Lower leg skin (tissue), 4 donors: ENCODE measurements at places on chromosomes 4 and X. TPM values are rescaled to one million over a fixed set of nuclear protein-coding genes. Genes with fewer than 3 reads are reported as not detected.

GRCh38 chrX:30301208-30301607 lies 8.0 kb downstream of the NR0B1 start:
- DNase-seq: no peak

- DNase-seq: no peak
Measured at GRCh38 chr4:33057736-33058135, 2337.6 kb downstream of the PCDH7 start.

DNA sequence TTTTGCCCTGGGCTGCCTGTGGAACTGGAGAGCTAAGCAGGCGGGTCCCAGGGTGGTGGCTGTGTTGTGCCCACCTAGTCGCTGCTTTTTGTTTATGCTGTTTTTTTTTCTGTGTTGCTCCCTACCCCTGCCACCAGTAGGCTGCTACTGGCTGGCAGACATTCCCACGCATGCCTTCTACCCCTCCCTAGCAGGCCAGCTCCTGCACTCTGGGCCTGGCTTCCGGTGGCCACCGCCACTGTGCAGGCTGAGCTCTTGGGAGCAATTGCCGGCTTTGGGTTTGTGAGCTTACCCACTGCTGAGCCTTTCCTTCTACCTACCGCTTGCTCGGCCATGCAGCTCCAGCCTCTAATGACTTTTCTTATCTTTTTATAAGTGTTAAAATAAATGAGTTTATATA lies 57.6 kb downstream of the RBM46 start:
- DNase-seq: no peak

DNA sequence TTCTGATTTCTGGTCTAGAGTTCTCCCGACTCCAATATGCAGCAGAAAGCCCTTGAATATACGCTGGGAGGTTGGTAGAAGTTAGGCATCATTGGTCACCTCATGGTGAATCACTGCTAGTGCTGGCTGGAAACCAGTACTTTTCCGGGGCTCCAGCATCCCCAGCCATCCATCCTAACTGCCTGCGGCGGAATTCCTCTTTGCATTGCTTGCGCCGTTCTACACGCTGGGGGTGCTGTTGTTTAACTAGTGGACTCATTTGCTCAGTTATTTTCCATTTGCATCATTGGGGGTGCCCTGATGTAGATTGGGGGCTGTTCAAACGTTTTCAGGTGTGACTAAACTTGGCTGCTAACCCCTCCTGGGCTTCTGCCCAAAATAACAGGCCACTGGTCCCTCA lies 23.3 kb upstream of the GPR50 start:
- no peak for DNase-seq

DNA sequence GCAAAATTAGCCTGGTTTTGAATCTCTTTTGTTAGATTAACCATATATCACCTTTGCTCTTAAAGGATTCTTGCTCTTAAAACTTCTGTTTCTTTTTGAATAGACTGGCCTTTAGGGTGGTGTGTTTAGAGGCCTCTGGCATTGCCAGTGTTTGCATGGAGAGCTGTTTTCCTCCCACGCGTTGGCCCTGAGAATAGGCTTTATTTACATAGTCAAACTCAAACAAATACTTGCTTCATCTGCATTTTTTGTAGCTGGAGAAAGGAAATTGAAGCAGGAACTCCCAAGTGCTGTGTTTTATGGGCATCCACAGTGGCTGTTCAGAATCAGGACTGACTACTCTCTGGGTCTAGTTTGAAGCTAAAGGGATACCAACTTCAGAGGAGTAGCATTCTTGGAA lies 2.7 kb downstream of the SHROOM2 start:
- no peak for DNase-seq

DNA sequence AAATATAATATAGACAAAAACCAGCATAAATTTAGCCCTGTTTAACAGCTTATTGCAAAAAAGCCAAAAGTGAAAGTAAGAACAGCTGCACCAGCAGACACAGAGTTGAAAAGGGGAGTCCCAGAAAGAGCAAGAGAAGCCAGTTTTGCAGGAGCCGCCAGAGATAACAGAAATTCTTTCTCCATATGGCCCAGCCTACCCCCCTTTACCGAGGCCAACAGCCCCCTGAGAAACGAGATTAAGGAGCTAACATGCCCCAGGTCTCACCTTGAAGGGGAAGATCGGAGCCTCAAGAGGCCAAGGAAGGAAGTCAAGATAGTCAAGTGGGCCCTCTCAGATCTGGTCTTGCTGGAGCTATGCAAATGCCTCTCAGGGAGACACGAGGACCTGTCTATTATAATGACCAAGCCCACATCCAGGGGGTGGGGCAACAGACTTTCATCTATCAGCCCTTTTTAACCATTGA lies 4.8 kb downstream of the ACOX3 start:
- no peak for DNase-seq

- no peak for DNase-seq
Measured at GRCh38 chrX:72312311-72312940, 6.7 kb upstream of the CITED1 start.

DNA sequence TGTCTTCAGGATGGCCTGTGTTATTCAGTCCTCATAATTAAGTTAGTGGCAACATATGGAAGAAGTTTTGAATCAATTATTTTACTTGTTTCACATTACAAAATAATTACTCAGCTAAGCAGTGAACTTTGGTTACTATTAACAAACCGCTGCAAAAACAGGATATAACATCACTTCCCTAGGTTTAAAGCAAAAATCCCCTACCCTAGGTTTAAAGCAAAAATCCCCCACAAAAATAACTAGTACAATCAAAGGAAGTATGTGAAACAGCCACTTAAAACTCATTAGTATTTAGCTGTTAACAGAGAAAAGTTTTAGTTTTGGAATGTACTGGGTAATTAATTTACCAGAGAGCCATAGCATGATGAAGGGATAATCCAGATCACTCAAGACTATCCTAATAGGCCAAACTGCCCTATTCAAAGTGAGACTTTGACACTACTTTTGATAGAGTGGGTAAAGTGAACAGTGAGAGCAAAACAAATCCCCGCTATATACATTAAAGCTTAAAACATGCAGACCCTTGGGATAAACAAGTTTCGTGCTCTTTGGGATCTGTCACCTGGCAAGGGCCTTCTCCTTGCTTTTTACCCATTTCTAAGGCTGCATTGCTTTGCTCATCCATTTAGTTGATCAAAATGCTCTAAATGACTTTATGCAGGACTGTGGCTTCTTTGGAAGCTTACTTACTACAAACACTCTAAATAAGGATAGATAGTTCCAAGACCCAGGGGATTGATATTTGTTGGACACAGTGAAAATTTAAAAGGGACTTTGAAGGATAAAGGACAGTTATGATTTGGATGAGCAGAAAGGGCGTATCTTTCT lies 36.4 kb upstream of the GPR174 start:
- no peak for DNase-seq

DNA sequence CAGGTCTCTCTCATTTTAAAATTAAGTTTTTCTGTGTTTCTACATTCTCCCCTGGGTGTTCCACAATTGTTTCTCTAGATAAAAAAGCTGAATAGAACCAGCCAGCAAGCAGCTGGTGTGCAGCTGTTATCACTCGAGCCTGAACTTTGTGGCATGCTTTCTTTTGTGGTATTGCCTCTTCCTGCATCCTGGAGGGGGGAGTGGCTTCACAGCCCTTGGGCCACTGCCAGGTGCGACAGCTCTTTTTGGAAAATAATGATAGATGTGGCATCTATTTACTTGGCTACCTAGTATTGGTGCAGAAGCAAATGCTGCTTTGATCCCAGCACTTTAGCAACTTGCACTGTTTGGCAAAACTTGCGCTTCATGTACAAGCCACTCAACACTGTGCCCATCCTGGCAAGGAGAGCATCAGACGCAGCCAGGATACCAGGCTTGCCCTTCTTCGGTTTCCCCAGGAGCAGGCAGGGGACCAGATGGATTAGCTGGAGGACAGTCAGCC lies 69.4 kb downstream of the HMGB2 start:
- no peak for DNase-seq

DNA sequence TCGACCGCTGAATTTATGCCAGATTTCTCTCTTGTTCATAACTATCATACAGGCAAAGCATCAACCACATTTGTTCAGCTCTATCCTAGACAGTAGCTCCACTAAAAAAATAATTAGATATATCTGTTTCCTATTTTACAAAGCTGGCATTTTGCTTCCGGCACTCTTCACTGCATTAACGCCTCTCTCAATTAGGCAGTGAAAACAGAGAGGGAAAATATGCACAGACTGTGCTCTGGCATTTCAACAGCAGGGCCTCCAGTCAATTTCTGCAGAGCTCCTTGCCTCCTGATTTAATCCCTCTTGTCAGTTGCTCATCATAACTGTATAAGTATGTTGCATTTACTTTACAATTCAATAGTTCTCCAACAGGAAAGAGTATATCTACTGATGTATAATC lies 666.9 kb upstream of the INTU start:
- no peak for DNase-seq

- DNase-seq: peak; percentile 41
Measured at GRCh38 chr4:152243896-152244595, 291.8 kb downstream of the FBXW7 start.

- no peak for DNase-seq
Measured at GRCh38 chrX:129782706-129783105, 3.0 kb downstream of the SASH3 start.

GRCh38 chr4:7820031-7820818 lies 119.4 kb downstream of the AFAP1 start:
- DNase-seq: no peak

DNA sequence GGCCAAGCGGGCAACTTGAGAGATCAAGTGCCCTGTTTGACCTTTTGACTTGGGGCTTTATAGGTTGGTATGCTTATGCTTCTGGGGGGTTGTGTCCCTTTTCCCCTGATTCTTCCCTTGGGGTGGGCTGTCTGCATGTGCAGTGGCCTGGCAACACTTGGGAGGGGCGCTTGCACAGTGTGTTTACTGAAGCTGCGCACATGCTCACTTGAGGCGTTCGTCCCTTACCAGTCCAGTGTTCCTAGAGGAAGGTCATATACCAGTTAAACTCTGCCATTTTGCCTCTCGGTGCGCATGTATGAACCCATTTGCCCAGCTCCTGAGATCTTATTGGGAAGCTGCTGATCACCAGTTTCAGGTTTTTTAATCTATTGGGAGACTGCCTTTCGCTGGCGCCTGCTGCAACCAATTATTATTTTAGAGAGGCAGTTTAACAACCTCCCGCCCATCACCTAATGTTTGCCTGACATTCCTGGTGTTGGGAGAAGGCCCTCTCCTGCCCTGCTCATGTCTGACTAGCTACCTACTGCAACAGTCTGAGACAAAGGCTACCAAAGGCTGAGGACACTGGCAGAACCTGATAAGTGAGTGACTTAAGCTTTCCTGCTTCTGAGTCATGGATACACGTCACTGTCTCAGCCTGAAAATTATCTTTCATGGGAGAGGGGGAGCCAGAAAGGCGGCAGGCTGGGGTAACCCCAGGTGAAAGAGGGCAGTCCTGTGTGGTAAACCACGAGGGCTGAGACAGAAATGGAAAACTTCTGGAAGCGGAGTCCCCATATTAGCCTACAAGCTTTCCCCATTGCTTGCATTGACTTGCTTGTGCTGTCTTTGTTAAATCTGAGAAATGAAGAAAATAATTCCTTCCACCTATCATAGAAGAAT lies 97.6 kb downstream of the CPE start:
- no peak for DNase-seq

GRCh38 chrX:94830717-94831116 lies 1156.7 kb downstream of the FAM133A start:
- DNase-seq: no peak

- no peak for DNase-seq
Measured at GRCh38 chrX:11629593-11630211, 36.0 kb downstream of the ARHGAP6 start.

- no peak for DNase-seq
Measured at GRCh38 chrX:14291666-14292500, 237.5 kb upstream of the GLRA2 start.

GRCh38 chrX:17072721-17073230 lies 126.3 kb downstream of the REPS2 start:
- no peak for DNase-seq

- DNase-seq: no peak
Measured at GRCh38 chr4:109755656-109756055, 25.8 kb upstream of the PLA2G12A start.

- no peak for DNase-seq
Measured at GRCh38 chr4:188779581-188779980, 640.3 kb downstream of the TRIML1 start.

- DNase-seq: no peak
Measured at GRCh38 chr4:120443116-120443515, 376.5 kb upstream of the MAD2L1 start.

DNA sequence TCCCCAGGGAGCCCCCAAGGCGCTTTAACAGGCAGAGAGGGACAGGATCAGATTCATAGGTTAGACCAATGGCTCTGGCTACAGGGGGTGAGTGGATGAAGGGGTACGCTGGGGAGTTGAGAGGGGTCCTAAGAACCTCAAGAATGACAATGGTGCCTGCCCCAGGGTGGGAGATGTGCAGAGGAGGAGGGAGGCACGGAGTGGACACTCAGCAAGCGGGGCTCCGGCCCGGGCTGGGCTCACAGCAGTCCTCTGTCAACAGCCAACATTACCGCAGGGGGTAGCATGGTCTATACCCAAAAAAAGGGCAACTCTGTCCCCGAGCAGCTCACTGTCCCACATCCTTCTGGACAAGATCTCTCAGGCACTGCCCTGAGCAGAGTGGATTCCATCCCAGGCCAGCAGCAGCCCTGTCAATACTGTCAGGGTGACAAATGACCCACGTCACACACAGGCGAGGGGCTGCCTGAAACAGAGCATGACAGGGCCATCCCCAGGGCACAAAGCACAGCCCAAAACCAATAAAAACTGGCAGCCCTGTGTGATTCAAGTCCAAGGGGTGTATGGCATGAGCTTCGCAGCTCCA lies 47.7 kb upstream of the PPP2R2C start:
- no peak for DNase-seq

- no peak for DNase-seq
Measured at GRCh38 chr4:102500352-102500695, 835 bp upstream of the NFKB1 start.

- no peak for DNase-seq
Measured at GRCh38 chr4:183445097-183445428, 627 bp downstream of the CDKN2AIP start.

- no peak for DNase-seq
Measured at GRCh38 chrX:10598540-10598939, 21.8 kb downstream of the MID1 start.

DNA sequence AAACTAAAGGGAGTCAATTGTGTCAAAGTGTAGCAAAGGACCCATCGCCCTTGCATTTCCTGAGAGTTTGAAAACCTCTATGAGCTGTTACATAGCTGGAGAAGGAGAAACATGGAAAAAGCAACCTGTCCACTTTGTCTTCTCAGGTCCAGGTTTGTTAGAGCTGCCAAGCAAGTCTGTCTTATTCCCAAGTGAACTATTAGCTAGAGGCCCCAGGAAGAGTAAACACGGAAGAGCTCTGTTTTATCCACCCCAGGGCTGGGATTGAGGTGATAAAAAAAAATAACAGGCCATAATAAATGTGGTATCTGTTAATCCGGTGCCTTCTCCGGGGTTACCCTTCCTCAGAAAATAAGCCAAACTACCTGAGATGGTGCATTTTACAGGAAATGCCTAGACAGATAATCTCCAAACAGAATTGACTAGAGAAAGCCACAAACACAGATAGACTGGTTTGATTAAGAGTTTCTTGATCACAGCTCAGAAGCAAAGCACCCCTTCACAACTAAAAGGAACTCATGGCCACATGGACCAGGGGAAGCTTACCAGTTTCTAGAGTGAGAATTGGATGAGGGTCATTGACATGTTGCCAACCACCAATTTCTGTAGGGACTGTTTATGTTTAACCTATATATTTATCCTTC lies 35.9 kb upstream of the RELL1 start:
- DNase-seq: no peak

The CXorf49 gene
- total RNA-seq: not detected

The POU4F2 gene
- total RNA-seq: not detected

The PSMD10 gene
- total RNA-seq: 42.5 TPM

The LIMCH1 gene
- 9.4 TPM for total RNA-seq

The ADGRG2 gene
- total RNA-seq: 0.51 TPM

The ARMCX5 gene
- 17.9 TPM for total RNA-seq

The ZDHHC15 gene
- 1.3 TPM for total RNA-seq

The ENAM gene
- total RNA-seq: not detected

The RBM47 gene
- total RNA-seq: 52.9 TPM
